Femur (tissue), 1 donor: ENCODE measurements at places on chromosomes 5 and 9.
A peak's percentile ranks its signal among the peaks of the same experiment; 100 is the strongest.

- DNase-seq: no peak
Measured at GRCh38 chr5:179914032-179914755, 6.5 kb upstream of the TBC1D9B start.

DNA sequence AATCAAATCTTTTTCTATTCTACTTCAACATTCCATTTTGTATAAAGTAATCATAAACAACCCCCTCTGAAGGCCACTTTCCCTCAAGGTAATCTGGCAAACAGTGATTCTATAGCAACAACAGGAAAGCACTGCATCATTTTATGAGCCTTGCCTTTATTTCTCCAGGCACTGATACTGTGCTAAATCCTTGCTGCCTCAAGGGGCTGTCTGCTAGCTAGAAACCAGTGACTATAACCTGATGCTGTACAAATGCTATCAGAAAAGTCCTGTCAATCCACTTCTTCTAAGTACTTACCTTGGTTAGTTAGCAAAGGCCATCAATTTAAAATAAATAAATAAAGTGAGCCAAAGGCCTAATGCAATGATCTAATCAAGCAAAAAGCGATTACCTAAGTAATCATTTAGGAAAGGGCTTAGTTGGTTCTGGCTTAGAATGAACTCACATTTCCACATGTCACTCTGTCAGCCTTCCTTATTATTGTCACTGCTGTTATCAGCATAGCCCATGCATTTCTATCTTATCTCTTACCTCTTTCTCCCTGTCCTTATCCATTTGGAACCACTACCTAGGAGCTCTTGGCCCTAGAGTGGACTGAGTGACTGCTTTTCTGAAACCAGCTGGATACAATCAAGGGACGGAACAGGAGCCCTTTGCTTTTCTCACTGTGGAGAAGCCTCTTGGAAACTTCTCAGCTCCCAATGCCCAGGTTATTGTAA lies 246.1 kb upstream of the MEF2C start:
- DNase-seq: no peak

- peak; percentile 35 for DNase-seq
Measured at GRCh38 chr5:129063483-129064113, 31.0 kb upstream of the ISOC1 start.

- DNase-seq: no peak
Measured at GRCh38 chr5:174607205-174607604, 117.2 kb upstream of the MSX2 start.

- no peak for DNase-seq
Measured at GRCh38 chr5:56190497-56190896, 42.6 kb downstream of the ANKRD55 start.

GRCh38 chr9:106798016-106798799 lies 64.8 kb upstream of the ZNF462 start:
- no peak for DNase-seq

DNA sequence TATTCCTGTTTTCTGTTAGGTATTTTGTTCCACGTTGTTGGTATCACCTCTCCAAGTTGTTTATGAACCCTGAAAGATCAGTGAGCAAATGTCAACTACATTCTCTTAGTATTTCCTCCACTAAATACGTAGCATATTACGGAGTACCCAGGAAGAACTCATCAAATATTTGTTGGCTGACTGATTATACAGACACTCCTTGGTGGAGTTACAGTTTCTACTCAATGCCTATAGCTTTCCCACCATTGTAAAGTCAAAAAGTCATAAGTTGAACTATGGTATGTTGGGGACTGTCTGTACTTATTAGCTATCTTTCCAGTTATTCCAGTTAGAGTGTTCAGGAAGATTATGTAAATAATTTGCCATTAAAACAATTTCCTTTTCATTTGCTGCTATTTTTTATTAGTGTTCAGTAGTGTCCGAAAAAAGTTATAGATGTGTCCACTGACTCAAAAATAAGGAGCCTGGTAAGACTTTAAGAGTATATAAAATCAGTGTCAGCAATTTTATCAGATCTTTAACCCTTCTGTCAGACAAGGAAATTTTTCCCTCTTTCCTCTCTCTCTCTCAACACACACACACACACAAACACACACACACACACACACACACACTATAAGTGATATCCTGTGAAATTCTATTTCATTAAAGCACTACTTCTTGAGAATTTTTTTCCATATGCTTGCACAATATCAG lies 6.8 kb upstream of the APBA1 start:
- DNase-seq: no peak

DNA sequence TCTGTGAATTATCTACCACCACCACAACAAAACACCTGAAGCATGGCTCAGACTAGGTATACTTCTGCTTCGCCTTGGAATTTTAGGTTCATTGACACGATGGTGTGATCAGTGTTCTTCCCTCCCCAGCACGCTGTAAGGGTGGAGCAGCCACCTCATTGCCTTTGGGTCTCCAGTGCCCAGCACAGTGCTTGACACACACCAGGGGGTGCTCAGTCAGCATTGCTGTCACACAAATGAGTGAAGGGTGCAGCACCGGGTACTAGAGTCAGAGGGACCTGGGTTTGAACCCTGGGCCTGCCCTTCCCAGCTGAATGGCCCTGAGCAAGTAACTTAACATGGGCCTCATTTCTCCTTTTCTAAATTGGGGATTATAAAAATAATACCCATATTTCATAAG lies 9.9 kb upstream of the ANGPTL2 start:
- peak; percentile 13 for DNase-seq

DNA sequence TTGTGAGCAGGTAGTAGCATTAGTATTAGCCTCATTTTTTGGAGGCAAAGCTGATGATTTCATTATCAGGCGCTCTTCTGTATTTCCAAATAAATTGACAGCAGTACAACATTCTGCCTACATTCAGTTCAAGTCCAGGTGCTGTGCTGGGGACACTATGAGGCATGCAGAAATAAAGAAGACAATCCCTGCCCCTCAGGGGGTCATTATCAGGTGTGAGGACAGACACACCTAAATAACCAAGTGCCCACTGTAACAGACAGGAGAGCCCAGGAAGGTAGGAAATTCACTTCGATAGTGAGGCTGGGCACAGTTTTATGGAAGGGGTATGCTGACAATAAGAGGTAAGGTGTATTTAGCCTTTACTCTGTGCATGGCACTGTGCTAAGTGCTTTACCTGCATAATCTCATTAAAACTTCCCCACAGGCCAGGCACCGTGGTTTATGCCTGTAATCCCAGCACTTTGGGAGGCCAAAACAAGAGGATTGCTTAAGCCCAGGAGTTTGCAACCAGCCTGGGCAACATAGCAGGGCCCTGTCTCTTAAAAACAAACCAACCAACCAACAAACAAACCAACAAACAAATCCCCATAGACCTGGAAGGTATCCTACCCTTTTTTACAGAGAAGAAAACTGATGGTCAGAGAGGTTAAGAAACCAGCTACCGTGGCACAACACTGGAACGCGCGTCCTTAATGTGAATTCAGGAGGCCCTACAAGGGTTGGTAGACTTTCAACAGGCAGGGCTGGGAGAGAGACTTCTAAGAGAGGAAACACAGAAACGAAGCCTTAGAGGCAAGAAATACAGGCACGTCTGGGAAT lies 17.5 kb upstream of the GPX3 start:
- DNase-seq: no peak

DNA sequence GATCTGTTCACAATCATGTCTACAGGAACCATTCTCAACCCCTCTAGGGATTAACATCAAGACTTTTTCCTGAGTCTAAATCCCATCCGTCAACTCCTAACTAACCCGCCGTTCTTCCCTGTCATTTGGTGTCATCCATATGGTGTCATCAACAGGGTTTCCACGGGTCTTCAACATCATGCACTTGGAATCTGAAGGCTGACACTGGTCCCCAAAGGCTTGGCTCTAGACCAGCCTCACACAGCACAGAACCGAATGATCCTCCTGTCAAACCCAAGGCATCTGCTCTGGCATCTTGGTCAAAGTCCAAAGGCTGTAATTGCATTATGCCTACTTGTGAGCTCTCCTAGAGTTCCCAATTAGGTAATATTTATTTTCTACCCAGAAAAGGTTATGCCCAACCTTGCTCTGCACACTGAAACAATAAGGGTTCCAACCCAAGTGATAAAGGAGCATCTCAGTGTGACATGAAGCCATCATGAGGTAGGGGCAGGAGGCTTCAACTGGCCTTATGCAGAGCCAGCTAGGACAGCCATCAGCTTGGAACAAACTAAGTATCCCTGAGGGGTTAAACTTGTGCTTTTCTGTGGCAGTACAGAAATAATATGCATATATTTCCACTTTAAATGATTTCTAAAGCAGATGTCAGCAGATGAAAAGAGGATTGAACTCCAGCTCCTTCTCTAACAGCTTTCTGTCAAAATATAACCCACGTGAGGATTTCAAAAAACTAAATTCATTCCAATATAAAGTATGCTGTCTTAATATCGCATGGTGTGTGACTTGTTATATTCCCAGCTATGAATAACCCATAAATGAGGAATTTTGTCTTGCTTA lies 13.9 kb downstream of the ENC1 start:
- DNase-seq: no peak

DNA sequence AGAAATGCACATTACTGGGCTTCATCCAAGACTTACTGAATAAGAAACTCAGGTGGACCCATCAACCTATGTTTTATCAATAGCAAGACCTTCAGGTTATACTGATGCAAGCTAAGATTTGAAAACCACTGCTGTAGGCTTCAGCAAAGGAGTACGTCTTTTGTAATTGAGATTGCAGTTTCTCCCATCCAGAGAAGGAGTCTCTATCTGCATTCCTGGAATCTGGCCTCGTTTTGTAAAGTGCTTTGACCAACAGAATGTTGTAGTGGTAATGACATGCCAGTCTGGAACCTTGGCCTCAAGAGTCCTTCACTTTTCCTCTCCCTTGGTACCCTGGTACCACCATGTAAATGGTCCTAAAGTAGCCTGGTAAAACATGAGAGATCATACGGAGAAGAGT lies 32.2 kb upstream of the ELAVL2 start:
- no peak for DNase-seq

GRCh38 chr9:108885643-108886348 lies 23.7 kb downstream of the ACTL7A start:
- DNase-seq: no peak
